Stimulated activated memory B cell treated with anti-CD40 and anti-IgM and Interleukin-4, amounts not matched to agents 10 μg/mL and 1 μg/mL and 100 μg/mL, for 72 hours (primary cell): ENCODE measurements at places on chromosomes 13 and 19.

- no peak for ATAC-seq
These were observed 81.0 kb downstream of the GPR12 start for GRCh38 chr13:26679411-26680122.

DNA sequence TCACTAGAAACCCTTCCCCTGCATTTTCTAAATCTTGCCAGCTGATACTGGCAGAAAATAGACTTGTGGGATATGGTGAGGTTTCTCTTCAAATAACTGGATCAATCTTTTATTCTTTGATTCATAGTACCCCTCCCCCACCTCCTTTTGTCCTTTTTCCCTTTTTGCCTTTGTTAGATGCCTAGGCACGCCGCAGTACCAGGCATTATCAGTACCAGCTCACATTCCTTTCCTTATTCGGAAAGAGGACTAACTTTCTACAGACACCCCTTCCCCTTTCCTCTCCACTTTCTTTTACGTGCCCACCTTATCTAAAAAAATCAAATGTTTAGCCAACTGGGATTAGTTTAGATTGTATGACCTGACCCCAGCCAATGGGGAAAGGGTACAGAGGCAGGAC lies 226.4 kb downstream of the MTUS2 start:
- no peak for ATAC-seq

DNA sequence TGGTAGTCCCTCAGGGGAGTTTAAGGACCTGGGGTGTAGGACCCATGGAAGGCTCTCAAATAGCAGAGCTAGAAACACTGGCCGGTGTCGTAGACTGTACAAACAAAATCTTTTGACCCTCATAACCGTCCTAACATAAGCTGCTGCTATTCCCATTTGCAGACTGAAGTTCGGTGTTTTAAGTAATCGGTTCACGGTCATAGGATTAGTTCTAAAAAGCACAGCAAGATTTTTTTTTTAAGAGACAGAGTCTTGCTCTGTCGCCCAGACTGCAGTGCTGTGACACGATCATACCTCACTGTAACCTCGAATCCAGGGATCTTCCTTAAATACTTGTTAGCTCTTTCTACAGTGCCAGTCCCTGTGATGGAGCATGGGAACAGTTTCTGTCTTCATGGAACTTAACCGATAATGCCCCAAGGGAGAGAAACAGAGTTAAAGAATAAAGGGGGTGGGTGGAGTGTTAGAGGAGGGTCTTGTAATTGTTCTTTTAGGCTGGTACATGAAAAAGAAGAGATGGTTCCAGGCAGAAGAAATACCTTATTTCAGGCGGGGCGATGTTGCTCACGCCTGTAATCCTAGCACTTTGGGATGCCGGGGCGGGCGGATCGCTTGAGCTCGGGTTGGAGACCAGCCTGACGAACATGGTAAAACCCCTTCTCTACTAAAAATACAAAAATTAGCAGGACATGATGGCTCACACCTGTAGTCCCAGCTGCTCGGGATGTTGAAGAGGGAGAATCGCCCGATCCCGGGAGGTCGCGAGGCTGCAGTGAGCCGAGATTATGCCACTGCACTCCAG lies 475 bp upstream of the ZC3H4 start:
- no peak for ATAC-seq

DNA sequence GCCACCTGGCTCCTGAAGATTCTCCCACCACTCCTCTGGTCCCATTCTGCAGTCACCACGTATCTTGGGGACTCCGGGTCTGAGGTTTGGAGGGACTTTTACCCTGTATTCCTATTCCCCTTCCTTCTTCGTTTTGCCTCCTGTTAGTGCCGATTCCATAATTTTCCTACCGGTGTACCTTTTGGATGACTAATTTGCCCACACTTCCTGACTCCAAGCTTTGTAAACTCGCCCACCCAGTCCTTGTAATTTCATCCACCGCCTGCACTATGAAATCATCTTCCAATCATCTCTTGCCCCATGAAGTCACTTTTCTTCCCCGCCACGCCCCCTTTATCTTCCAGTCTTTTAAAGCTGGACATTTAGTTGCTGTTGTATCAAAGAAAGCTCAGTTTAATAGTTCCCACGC lies 572 bp downstream of the UCHL3 start:
- ATAC-seq, result no peak

GRCh38 chr19:2887391-2887914 lies 13.3 kb upstream of the ZNF57 start:
- ATAC-seq, result peak; percentile 70

GRCh38 chr19:1315470-1316166 lies 29.9 kb downstream of the EFNA2 start:
- peak; percentile 64 for ATAC-seq

DNA sequence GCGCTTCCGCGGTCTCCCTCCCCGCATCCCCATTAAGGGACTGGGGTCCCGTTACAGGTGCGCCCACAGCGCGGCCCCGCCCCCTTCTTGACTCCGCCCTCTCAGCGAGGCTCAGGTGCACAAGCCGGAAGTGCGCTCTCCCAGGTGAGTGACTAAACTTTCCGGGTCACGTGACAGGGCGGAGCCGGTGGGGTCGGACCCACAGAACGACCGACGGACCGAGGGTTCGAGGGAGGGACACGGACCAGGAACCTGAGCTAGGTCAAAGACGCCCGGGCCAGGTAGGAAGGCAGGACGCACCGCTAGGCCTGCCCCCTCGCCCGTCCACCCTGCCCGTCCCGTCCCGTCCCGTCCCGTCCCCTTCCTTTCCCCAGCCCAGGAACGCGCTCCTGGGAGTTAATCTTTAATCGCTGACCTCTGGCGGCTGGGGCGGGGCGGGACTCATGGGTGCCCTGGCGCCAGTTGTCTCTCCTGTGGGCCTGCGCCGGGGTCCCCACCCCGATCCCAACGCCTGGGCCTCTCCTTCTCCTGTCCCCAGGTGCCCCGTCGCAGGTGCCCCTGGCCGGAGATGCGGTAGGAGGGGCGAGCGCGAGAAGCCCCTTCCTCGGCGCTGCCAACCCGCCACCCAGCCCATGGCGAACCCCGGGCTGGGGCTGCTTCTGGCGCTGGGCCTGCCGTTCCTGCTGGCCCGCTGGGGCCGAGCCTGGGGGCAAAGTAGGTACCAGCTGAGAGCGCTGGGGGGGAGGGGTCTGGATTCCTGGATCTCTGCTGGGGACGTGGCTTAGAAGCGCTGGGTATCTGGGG lies at the start of gene CRB3:
TSS of gene CRB3 (plus strand) at position 202 of the 804 bp plus-strand sequence. CDS start at position 633, 431 bp downstream.
- no peak for ATAC-seq

- no peak for ATAC-seq
These were observed 21.4 kb downstream of the FOXO1 start for GRCh38 chr13:40644838-40645604.

- ATAC-seq, result no peak
These were observed 130.9 kb downstream of the ZDHHC20 start for GRCh38 chr13:21328201-21328600.

GRCh38 chr13:81639984-81640582 lies 1299.2 kb upstream of the SPRY2 start:
- ATAC-seq, result no peak

DNA sequence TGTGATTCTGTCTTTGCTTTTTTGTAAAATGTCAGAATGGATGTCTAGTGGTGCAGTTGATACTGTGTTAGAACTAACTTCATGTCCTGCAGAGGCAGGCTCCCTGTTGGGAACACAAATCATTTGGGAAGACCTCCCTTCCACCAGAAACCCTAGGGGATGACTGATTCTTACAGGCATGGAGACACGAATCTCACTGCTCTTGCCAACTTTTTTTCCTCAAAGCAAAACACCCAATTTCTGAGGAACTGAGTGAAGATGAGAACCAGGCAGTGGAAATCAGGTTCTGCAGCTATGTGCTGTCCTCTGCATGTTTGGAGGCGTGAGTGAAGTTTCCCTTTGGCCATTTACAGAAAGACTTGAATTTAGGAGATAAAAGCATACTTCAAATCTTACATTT lies 87.5 kb upstream of the CSNK1A1L start:
- ATAC-seq, result no peak

DNA sequence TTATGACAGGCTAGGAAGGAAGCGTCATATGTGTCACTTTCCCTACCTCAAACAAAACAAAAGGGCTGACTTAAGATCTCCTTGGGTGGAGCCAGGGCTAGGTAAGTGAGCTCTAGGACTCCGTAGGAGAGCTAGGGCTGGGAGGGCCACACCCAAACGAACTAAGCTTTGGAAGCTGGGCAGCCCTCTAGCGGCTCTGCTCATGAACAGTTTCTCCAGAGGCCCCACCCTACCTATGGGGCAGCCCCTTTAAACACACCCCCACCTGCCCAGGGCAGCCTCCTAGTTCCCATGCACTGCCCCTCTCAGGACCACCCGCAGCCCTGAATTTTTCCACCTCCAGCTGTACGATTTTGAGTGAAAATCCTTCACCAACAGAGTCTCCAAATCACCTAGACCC lies 3.5 kb downstream of the PEG3 start:
- ATAC-seq, result no peak

GRCh38 chr19:39843919-39844793 lies 2.0 kb downstream of the FBL start:
- ATAC-seq, result no peak
